ENCODE measurements at places on chromosomes 16 and 17. TPM values are rescaled to one million over a fixed set of nuclear protein-coding genes. Genes with fewer than 3 reads are reported as not detected.

The TSPOAP1 gene
- 0.53 TPM for total RNA-seq

The MAPT gene
- total RNA-seq, result 1.8 TPM

The C17orf78 gene
- not detected for total RNA-seq

The CDR2L gene
- 10.9 TPM for total RNA-seq

The CFAP97D1 gene
- total RNA-seq, result not detected

The GP1BA gene
- not detected for total RNA-seq

The TMEM235 gene
- 0.10 TPM for total RNA-seq

The ZNF423 gene
- total RNA-seq, result 7.9 TPM

The COG4 gene
- 26.4 TPM for total RNA-seq

The SLC47A2 gene
- not detected for total RNA-seq

The TAC4 gene
- total RNA-seq, result not detected

DNA sequence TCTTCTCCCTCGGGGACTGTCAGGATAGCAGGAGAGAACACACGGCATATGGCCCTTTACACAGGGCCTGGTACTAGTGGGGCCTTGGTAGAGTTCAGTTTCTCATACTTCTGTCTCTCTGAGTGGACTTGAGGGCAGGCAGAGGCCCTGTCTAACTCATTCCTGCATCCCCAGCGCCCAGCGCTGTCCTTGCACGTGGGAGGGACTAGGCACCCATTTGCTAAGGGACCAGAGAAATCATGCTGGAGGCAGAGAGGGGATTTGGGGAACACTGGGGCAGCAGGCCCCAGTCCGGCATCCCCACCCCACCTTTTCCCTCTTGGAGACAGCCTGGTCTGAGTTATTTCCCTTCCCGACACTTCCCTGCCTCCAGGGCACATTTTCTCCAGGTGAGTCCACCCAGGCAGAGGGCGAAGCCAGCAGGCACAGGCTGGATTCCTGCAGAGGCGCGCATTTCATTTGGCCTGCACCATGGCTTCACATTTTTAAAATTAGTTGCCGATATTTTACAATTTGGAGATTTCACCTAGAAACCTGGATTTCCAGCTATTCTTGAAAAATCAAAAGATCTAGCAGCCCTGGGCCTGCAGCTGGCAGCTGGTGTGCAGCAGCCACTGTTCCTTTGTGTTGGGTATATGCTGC, 9.7 kb upstream of the NKD1 start:
- DNase-seq, result no peak
- H3K27ac ChIP-seq, result no peak overlapping the region
- H3K27me3 ChIP-seq, result no peaks in the 10 kb centered on the region

GRCh38 chr16:7303660-7304200, 28.9 kb upstream of the RBFOX1 start:
- DNase-seq, result peak; percentile 38
- H3K36me3 ChIP-seq, result no peaks in the 10 kb centered on the region
- H3K4me3 ChIP-seq, result peak overlapping the region; percentile 68
- peak overlapping the region; percentile 58 for H3K27ac ChIP-seq
- peaks cover 3% of the 10 kb centered on the region for H3K27me3 ChIP-seq

DNA sequence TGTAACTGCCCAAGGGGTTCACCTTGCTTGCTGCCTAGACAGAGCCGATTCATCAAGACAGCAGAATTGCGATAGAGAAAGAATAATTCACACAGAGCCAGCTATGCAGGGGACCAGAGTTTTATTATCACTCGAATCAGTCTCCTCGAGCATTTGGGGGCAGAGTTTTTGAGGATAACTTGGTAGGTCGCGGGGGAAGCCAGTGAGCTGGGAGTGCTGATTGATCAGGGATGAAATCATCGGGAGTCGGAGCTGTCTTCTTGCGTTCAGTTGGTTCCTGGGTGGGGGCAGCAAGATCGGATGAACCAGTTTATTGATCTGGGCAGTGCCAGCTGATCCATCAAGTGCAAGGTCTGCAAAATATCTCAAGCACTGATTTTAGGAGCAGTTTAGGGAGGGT, 9.1 kb downstream of the ITGAM start:
- no peaks in the 10 kb centered on the region for H3K4me1 ChIP-seq
- no peak for DNase-seq
- H3K36me3 ChIP-seq, result no peaks in the 10 kb centered on the region

GRCh38 chr17:73725794-73726515, 81.7 kb upstream of the SDK2 start:
- no peak overlapping the region for H3K4me3 ChIP-seq
- H3K36me3 ChIP-seq, result no peaks in the 10 kb centered on the region
- peaks cover 5% of the 10 kb centered on the region for H3K27me3 ChIP-seq
- no peak overlapping the region for H3K27ac ChIP-seq
- no peak for DNase-seq

GRCh38 chr16:89572485-89573205, 2.9 kb upstream of the CPNE7 start:
- no peaks in the 10 kb centered on the region for H3K27me3 ChIP-seq
- H3K36me3 ChIP-seq, result no peaks in the 10 kb centered on the region
- H3K4me3 ChIP-seq, result no peak overlapping the region
- H3K4me1 ChIP-seq, result peaks cover 12% of the 10 kb centered on the region

- H3K27ac ChIP-seq, result no peak overlapping the region
- no peaks in the 10 kb centered on the region for H3K27me3 ChIP-seq
- H3K36me3 ChIP-seq, result no peaks in the 10 kb centered on the region
- H3K4me1 ChIP-seq, result no peaks in the 10 kb centered on the region
These were observed 198.8 kb upstream of the CACNG5 start for GRCh38 chr17:66636111-66636510.

DNA sequence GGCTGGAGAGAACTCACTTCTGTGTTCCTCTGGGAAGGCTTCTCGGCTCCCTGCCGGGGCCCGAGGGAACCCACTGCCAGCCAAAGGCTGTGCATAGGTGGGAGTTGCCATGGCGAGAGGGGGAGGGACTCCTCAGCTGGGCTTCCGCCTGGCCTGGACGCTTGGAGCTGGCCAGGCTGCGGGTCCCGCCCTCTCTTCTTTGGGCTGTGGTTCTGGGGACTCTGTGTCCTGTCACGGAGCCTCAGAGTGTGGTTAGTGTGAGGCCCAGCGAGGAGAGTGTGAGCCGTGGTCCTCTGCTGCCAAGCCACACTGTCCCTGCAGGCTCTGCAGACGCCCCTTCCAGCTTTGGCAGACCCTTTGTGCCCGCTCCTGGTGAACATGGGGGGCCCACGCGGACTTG, 123.1 kb downstream of the OR1D5 start:
- DNase-seq, result no peak
- H3K4me1 ChIP-seq, result peaks cover 3% of the 10 kb centered on the region
- H3K27me3 ChIP-seq, result no peaks in the 10 kb centered on the region
- H3K36me3 ChIP-seq, result no peaks in the 10 kb centered on the region

DNA sequence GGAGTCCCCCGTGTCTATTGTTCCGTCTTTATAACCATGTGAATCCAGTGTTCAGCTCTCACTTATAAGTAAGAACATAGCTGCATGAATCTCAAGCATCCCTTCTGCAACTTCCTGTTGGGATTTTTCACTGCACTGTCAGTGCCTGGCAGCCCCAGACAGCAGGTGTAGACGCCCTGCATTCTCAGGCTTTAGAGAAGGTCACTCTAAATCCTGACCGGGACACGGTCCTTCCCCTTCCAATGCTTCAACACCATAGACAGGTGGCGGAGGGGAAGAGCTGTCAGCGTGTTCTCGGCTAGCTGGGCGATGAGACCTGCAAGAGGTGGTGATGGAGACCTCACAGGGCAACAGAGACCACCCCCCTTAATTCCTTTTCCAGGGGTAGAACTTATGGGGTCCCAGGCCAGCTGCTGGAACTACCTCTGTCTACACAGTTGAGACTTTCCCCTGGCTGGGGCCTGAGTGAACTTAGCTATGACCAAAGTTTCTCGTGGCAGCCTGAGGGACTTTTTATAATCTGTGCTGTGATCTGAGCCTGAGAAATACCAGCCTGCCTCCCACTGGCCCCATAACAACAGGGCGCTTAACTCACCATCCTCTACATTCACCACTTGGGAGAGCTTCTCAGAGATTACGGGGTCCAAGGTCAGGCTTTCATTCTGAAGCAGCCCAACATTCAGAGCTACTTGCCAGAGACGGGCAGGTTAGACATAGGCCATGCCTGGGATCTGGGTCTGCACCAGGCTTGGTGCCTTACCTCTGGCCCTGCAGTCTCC, 143.2 kb upstream of the TNRC6C start:
- DNase-seq, result peak; percentile 42
- H3K27ac ChIP-seq, result no peak overlapping the region
- no peak overlapping the region for H3K4me3 ChIP-seq
- no peaks in the 10 kb centered on the region for H3K27me3 ChIP-seq
- peaks cover 17% of the 10 kb centered on the region for H3K4me1 ChIP-seq

GRCh38 chr17:29216856-29217255, 29.8 kb upstream of the CRYBA1 start:
- no peaks in the 10 kb centered on the region for H3K36me3 ChIP-seq
- H3K27me3 ChIP-seq, result no peaks in the 10 kb centered on the region
- peaks cover 14% of the 10 kb centered on the region for H3K4me1 ChIP-seq

- DNase-seq, result peak; percentile 92
- H3K27me3 ChIP-seq, result no peaks in the 10 kb centered on the region
- no peaks in the 10 kb centered on the region for H3K4me1 ChIP-seq
- peak overlapping the region; percentile 71 for H3K27ac ChIP-seq
These were observed 158.3 kb downstream of the RAB11FIP4 start for GRCh38 chr17:31549525-31550388.

DNA sequence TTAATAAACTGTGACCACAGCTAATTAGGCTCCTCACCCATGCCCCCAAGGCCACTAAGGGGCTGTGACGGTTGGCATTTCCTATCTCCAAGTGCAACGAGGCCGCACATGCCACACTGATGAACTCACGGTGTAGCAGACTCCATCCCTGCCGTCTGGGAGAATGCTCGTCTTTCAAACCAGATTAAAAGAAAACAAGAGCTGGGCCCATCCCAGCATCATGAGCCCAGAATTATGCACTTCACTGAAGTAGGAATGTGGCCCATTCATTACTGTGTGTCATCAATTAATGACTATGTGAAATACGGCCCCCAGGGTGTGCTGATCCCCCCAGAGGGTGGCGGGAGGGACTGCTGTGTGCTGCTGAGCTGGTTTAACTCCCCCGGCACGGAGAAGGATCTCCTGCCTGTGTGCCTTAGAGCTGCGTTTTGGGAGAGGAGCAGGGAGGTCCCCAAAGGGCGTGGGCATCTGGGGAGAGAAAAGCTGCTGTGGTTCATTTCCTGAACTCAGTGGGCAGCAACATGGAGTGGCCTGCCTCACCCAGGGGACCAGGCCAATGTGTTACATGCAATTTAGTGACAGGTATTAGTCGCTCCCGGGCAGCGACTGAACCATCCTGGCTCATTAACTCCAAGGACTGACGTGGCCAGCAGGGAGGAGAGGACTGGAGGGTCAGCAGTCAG, 194.5 kb downstream of the FOXL1 start:
- H3K36me3 ChIP-seq, result no peaks in the 10 kb centered on the region
- peaks cover 75% of the 10 kb centered on the region for H3K4me1 ChIP-seq
- no peak overlapping the region for H3K4me3 ChIP-seq
- peak overlapping the region; percentile 97 for H3K27ac ChIP-seq
- DNase-seq, result peak; percentile 89

DNA sequence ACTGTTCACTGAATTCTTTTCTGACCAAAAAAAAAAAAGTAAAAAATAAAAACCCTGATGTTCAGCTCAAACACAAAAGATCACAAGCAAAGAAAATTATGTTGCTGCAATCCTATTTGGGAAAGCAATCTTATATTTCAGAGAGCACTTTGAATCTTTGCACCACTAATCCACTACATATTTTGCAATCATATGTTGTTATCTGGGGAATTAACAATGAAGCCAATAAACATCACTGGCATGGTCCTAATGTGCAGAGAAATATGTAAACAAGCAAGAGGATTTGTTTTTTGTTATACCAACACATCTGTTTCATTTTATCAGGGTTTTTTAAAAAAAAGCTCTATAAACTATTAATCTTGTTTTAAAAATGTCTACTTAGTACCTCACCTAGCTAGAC, 84.1 kb downstream of the TOX3 start:
- no peaks in the 10 kb centered on the region for H3K36me3 ChIP-seq
- DNase-seq, result no peak
- peaks cover 45% of the 10 kb centered on the region for H3K4me1 ChIP-seq
- no peak overlapping the region for H3K27ac ChIP-seq
- no peak overlapping the region for H3K4me3 ChIP-seq
- no peaks in the 10 kb centered on the region for H3K27me3 ChIP-seq

- DNase-seq, result peak; percentile 47
- H3K4me1 ChIP-seq, result no peaks in the 10 kb centered on the region
- H3K4me3 ChIP-seq, result no peak overlapping the region
- no peaks in the 10 kb centered on the region for H3K36me3 ChIP-seq
These were observed 33.7 kb upstream of the KDM8 start for GRCh38 chr16:27169511-27170071.

DNA sequence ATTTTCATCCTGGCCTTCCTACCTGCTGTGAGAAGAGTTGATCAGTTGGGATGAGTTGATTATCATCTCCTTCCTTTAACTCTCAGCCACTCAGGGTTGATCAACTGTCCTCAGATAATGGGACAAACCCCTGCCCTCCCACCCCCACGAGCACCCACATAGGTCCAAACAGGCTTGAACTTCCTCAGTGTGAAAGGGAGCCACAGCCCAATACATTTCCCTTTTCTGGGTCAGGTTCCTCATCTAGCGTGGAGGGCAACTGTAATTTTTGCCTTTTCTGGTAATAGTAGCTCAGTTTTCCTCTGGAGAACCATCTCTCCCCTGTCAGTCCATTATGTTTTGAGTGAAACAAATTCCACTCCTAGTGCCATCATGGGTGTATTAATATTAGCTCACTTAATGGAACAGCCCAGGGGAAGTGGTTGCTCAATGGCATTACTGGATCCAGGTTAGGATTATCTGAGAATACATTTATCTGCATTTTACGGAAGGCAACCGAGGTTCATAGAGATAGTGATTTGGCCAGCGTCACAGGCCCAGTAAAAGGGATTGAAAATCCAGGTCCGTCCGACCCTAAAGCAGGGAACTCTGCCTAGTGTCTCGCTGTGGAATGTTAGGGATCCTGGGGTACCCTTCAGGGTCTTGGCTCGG, 476 bp upstream of the LPCAT2 start:
- H3K36me3 ChIP-seq, result peaks cover 42% of the 10 kb centered on the region
- no peaks in the 10 kb centered on the region for H3K27me3 ChIP-seq
- no peak overlapping the region for H3K27ac ChIP-seq
- peak overlapping the region; percentile 62 for H3K4me3 ChIP-seq
- peaks cover 6% of the 10 kb centered on the region for H3K4me1 ChIP-seq

GRCh38 chr16:165539-166374, at the start of gene HBM:
TSS of gene HBM (plus strand) at chr16:165978. CDS start at chr16:165998, 20 bp downstream.
- no peak within 1 kb of the TSS for H3K27ac ChIP-seq
- no peaks in the 10 kb centered on the region for H3K36me3 ChIP-seq
- H3K4me1 ChIP-seq, result no peaks in the 10 kb centered on the region
- no peak within 1 kb of the TSS for H3K4me3 ChIP-seq

GRCh38 chr17:32484628-32485027, 2.2 kb upstream of the CDK5R1 start:
- H3K27ac ChIP-seq, result no peak overlapping the region
- DNase-seq, result no peak
- H3K4me1 ChIP-seq, result peaks cover 8% of the 10 kb centered on the region

- H3K4me1 ChIP-seq, result peaks cover 9% of the 10 kb centered on the region
- no peak overlapping the region for H3K4me3 ChIP-seq
- no peak for DNase-seq
- H3K27me3 ChIP-seq, result no peaks in the 10 kb centered on the region
- H3K27ac ChIP-seq, result no peak overlapping the region
These were observed 132.4 kb upstream of the CHMP6 start for GRCh38 chr17:80859002-80859941.

- no peak for DNase-seq
- H3K4me1 ChIP-seq, result peaks cover 36% of the 10 kb centered on the region
- peaks cover 38% of the 10 kb centered on the region for H3K36me3 ChIP-seq
- no peak overlapping the region for H3K4me3 ChIP-seq
These were observed 11.9 kb upstream of the HEXD start for GRCh38 chr17:82406131-82406671.

Measured in SJCRH30 (cell line).